ENCODE measurements at places on chromosomes 6 and 20.

DNA sequence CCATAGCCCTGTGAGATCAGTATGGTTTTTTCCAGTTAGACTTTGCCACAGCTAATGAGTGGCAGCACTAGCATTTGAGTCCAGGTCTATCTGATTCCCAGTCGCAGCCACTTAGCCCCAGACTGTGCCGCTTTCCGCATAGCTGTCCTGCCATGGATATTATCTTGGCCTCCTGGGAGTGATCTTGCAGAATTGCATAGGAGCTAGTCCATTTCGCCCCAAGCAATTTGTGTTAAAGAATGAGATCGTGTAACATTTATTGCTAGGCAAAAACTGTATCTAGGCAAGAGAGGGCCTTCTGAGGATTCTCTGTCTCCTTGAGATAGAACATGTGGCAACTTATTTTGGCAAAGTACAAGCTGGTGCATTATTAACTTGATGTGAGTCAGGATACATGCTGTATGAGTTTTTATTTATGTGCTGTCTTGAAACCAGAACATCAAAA lies 74.2 kb downstream of the EZR start:
- no peak for DNase-seq
- H3K4me1 ChIP-seq = peaks cover 9% of the 10 kb centered on the region
- H3K36me3 ChIP-seq = peaks cover 3% of the 10 kb centered on the region
- H3K27me3 ChIP-seq = no peaks in the 10 kb centered on the region
- H3K4me3 ChIP-seq = no peak overlapping the region

GRCh38 chr20:38304845-38305447 lies 990 bp downstream of the BPI start:
- no peak overlapping the region for H3K27ac ChIP-seq
- no peak for DNase-seq
- H3K4me1 ChIP-seq = no peaks in the 10 kb centered on the region
- H3K36me3 ChIP-seq = no peaks in the 10 kb centered on the region

DNA sequence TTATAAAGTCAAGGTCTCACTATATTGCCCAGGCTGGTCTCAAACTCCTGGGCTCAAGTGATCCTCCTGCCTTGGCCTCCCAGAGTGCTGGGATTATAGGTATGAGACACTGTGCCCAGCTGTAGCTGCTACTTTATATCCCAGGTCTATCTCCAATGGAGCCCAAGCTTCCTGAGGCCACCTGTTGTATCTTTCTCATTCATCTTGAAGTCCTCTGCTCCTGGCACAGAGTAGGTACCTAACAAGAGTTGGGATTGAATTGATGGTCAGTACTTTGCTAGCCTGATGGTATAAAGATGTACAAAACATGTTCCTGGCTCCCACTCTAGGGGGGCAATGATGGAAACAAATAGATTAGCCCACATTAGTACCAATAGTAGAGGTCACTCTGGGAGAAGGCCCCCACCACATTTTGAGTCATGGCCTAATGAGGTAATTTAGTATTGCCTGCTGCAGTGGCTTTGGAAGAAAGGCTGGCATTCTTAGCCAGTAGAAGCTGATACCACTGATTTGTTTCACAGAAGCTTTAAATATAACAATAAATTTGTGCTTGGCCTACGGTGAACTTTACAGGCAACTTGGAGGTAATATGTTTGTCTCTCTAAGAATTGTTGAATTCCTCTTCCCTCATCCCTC lies 5.4 kb downstream of the PTPN1 start:
- H3K27me3 ChIP-seq = no peaks in the 10 kb centered on the region
- no peak overlapping the region for H3K27ac ChIP-seq
- peaks cover 100% of the 10 kb centered on the region for H3K4me1 ChIP-seq
- H3K4me3 ChIP-seq = no peak overlapping the region

- DNase-seq = no peak
- no peak overlapping the region for H3K27ac ChIP-seq
- H3K4me1 ChIP-seq = no peaks in the 10 kb centered on the region
- H3K4me3 ChIP-seq = no peak overlapping the region
- peaks cover 62% of the 10 kb centered on the region for H3K27me3 ChIP-seq
- H3K36me3 ChIP-seq = no peaks in the 10 kb centered on the region
These were observed 1.4 kb downstream of the SPO11 start for GRCh38 chr20:57330998-57331397.

DNA sequence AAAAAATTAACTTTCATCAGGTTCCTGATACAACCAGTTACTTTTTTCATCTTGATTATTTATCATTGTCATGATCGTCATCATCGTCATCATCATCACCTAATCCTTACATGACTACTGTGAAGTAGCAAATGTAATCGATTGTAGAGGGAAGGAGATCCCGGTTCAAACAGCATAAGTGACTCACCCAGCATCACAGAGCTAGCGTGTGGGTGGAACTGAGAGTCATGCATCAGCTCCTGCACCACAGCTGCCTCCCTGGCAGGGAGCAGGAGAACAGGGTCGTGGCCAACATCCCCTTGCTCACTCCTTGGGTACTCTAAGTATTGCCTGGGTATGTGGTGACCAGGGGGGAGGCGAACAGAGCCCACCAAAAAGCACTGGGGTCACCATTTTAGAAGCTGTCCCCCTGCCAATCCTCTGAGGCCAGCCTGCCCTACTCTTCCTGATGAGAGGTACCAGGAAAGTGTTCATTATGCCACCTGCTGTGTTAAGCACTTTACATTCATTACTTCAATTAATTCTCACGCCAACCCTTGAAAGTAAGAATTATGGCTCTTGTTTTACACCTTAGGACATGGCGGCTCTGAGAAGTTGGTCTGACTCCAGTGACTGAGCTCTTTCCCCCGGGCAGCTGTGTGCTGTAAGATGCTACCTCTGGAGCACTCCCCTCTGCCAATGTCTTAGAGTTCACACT lies 425.2 kb downstream of the CD83 start:
- no peaks in the 10 kb centered on the region for H3K36me3 ChIP-seq
- no peak overlapping the region for H3K27ac ChIP-seq
- H3K4me1 ChIP-seq = peaks cover 18% of the 10 kb centered on the region
- H3K4me3 ChIP-seq = no peak overlapping the region

- H3K4me3 ChIP-seq = no peak overlapping the region
- no peaks in the 10 kb centered on the region for H3K36me3 ChIP-seq
- H3K27ac ChIP-seq = no peak overlapping the region
- H3K4me1 ChIP-seq = peaks cover 88% of the 10 kb centered on the region
- no peaks in the 10 kb centered on the region for H3K27me3 ChIP-seq
These were observed 32.9 kb downstream of the NUDT3 start for GRCh38 chr6:34359418-34360158.

DNA sequence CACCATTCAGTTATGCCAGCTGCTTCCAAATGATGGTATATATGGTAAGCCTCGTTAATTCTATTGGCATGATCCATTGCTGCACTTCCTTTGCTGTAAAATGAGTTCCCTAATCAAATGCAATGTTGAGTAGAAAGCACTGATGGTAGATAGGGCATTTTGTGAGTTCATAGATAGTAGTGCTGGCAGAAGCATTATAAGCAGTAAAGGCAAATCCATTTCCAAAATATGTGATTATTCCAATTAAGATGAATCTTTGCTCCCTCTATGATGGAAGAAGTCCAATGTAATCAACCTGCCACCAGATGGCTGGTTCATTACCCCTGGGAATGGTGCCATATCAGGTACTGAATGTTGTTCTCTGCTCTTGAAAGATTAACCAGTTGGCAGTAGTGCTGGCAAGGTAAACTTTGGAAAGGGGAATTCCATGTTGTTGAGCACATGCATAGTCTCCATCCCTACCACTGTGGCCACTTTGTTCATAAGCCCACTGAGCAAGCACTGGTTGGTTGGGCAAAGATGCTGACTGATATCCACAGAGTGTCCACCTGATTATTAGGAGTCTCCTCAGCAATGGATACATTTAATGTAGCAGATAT lies 5.6 kb upstream of the TBPL1 start:
- H3K27ac ChIP-seq = no peak overlapping the region
- H3K36me3 ChIP-seq = no peaks in the 10 kb centered on the region
- H3K4me1 ChIP-seq = peaks cover 17% of the 10 kb centered on the region
- no peak overlapping the region for H3K4me3 ChIP-seq

DNA sequence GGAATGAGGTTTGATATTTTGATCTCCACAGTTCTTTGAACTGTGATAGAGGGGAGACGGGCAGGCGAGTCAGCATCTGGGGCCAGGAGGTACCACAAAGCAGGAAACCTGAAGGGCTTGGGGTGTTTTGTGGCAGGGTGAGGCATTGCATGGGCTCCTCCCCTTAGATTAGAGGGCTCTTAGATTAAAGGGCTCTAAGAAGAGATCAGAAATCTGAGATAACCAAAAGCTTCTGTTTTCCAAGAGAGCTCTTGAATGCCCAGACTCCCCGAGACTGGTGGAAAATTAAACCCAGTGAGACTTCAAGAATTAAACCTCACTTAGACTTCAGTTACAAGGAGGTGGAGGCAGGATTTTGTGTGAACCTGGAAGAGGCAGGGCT lies 2.4 kb upstream of the GPX5 start:
- H3K4me3 ChIP-seq = no peak overlapping the region
- H3K27ac ChIP-seq = no peak overlapping the region
- no peak for DNase-seq
- no peaks in the 10 kb centered on the region for H3K4me1 ChIP-seq
- H3K36me3 ChIP-seq = no peaks in the 10 kb centered on the region

DNA sequence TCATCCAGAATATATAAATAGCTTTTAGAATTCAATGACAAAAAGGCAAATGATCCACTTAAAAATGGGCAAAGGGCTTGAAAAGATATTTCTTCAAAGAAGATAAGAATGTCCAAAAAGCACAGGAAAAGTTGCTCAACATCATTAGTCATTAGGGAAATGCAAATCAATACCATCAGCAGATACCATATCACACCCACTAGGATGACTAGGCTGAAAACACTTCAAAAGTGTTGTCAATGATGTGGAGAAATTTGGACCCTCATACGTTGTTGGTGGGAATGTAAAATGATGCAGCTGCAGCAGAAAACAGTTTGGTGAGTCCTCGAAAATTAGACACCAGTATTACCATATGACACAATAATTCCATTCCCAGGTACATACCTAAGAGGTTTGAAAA lies 303.6 kb upstream of the SLC35B3 start:
- no peak overlapping the region for H3K4me3 ChIP-seq
- no peaks in the 10 kb centered on the region for H3K4me1 ChIP-seq
- no peaks in the 10 kb centered on the region for H3K27me3 ChIP-seq
- H3K27ac ChIP-seq = no peak overlapping the region
- no peaks in the 10 kb centered on the region for H3K36me3 ChIP-seq

DNA sequence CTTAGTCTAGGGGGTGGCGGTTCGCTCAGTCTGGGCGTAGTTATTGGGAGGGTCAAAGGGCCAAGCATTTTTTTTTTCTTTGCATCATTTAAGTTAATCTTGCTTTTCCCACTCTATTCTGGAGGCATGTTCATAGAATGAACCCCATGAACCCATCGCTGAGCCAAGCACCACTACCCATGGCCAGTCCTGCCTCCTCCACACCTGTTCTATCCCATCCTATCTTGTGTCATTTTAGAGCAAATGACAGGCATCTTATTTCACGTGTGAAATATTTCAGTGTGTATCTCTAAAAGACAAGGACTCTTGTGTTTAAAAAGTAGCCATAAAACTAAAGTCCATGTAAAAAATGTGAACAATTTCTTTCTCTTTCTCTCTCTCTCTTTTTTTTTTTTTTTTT lies 13.9 kb downstream of the SRC start:
- no peak overlapping the region for H3K4me3 ChIP-seq
- no peaks in the 10 kb centered on the region for H3K27me3 ChIP-seq
- peaks cover 26% of the 10 kb centered on the region for H3K4me1 ChIP-seq
- no peak overlapping the region for H3K27ac ChIP-seq
- H3K36me3 ChIP-seq = no peaks in the 10 kb centered on the region

- H3K4me1 ChIP-seq = no peaks in the 10 kb centered on the region
- no peaks in the 10 kb centered on the region for H3K36me3 ChIP-seq
- H3K27me3 ChIP-seq = no peaks in the 10 kb centered on the region
- no peak for DNase-seq
These were observed 194.3 kb upstream of the SMLR1 start for GRCh38 chr6:130632897-130633296.

DNA sequence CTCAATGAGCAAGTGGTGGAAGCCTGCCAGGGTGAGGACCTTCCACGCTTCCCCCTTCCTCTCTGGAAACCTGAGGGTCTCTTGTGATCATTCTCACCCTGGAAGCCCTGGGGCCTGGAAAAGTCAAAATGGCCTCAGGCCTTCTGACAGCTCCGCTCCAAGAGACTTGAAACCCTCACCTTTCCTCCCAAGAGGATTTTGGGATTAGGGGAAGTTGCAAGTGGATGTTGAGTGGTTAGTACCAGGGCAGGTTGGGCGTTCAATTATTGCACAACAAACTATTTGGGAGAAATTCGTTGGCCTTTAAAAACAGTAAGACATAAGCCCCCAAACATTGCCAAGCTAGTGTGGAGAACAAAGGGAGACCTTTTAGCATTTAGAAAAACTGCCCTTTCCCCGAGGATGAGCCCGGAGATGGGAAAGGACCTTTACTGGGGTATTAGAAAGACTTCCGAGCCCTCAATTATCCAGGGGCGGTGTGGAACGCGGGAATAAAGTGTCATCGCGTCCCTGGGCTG lies 4.7 kb downstream of the NKX2-2 start:
- no peak for DNase-seq
- H3K36me3 ChIP-seq = no peaks in the 10 kb centered on the region
- H3K27ac ChIP-seq = no peak overlapping the region
- H3K27me3 ChIP-seq = peaks cover 100% of the 10 kb centered on the region
- peaks cover 64% of the 10 kb centered on the region for H3K4me1 ChIP-seq

- no peaks in the 10 kb centered on the region for H3K36me3 ChIP-seq
- H3K4me3 ChIP-seq = no peak overlapping the region
- peaks cover 23% of the 10 kb centered on the region for H3K4me1 ChIP-seq
- H3K27ac ChIP-seq = no peak overlapping the region
- no peak for DNase-seq
These were observed 59.4 kb downstream of the UBE2V1 start for GRCh38 chr20:50053362-50054230.

- H3K27me3 ChIP-seq = peaks cover 5% of the 10 kb centered on the region
- H3K27ac ChIP-seq = no peak overlapping the region
- H3K4me1 ChIP-seq = no peaks in the 10 kb centered on the region
- no peak overlapping the region for H3K4me3 ChIP-seq
- H3K36me3 ChIP-seq = no peaks in the 10 kb centered on the region
These were observed 159.8 kb upstream of the ARID1B start for GRCh38 chr6:156617376-156617775.

GRCh38 chr6:26118999-26119398 lies 31.8 kb downstream of the HFE start:
- no peak for DNase-seq
- H3K36me3 ChIP-seq = no peaks in the 10 kb centered on the region
- no peaks in the 10 kb centered on the region for H3K27me3 ChIP-seq
- no peak overlapping the region for H3K27ac ChIP-seq
- no peak overlapping the region for H3K4me3 ChIP-seq
- H3K4me1 ChIP-seq = peaks cover 12% of the 10 kb centered on the region
